ENCODE measurements at places on chromosomes 7 and 10.
A peak's percentile ranks its signal among the peaks of the same experiment; 100 is the strongest.

DNA sequence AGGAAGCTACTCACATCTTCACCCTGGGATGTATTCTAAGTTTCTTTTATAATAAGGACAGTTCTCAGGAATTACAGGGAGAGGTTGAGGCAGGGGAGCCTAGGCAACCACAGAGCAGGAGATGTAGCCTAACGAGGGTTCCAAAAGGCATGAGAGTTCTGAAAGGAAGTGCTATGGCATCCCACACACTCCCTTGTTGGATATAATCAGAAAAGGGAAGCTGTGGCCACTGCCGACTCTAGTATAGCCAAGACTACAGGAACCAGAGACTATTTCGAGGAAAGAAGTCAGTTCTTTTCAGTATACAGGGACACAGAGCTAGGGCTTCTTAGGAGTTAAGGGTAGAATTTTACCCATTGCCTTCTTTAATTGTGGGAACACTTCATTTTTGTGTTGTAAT, 11.0 kb downstream of the PRR15 start:
- no peaks in the 10 kb centered on the region for H3K4me1 ChIP-seq
- no peak for DNase-seq

GRCh38 chr7:36736899-36737211, 12.6 kb upstream of the AOAH start:
- no peak overlapping the region for H3K4me3 ChIP-seq
- no peaks in the 10 kb centered on the region for H3K36me3 ChIP-seq
- no peak overlapping the region for H3K27ac ChIP-seq
- H3K27me3 ChIP-seq = 0 out of 2 replicates have a peak, but pooled peaks cover 3% of the 10 kb centered on the region
- peak; percentile 47 for DNase-seq

- H3K36me3 ChIP-seq = no peaks in the 10 kb centered on the region
- H3K4me3 ChIP-seq = no peak overlapping the region
- no peaks in the 10 kb centered on the region for H3K4me1 ChIP-seq
- no peak for DNase-seq
- no peak overlapping the region for H3K27ac ChIP-seq
These were observed 81.4 kb upstream of the EMX2 start for GRCh38 chr10:117460846-117461765.

DNA sequence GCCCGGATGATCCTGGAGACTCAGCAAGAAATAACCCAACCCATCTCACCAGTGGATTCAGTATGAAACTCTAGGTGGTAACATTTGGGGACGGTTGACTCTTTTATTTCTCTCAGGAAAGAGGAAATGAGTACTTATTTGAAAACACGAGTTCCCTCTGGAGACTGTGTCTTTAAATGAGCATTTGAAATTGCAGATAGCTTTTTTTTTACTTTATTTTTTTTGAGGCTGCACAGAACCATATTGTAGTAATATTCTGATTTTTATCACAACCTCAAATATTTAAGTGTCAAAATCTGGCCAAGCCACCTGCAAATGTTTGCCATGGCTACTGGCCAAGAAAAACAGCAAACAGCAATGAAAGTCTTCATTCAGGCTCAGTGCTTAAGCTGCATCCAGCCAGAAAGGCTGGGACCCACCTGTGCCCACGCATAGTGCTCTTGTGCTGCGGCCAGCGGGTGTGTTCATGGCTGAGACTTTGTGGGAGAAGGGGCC, 160.8 kb downstream of the CREB5 start:
- H3K4me1 ChIP-seq = peaks cover 87% of the 10 kb centered on the region
- peaks cover 14% of the 10 kb centered on the region for H3K36me3 ChIP-seq
- H3K27ac ChIP-seq = peak overlapping the region; percentile 97
- H3K4me3 ChIP-seq = peak overlapping the region; percentile 78
- peak; percentile 86 for DNase-seq
- H3K27me3 ChIP-seq = no peaks in the 10 kb centered on the region

- peaks cover 12% of the 10 kb centered on the region for H3K36me3 ChIP-seq
- H3K27me3 ChIP-seq = no peaks in the 10 kb centered on the region
- peak; percentile 90 for DNase-seq
- peak overlapping the region; percentile 91 for H3K4me3 ChIP-seq
- H3K27ac ChIP-seq = peak overlapping the region; percentile 98
These were observed 378 bp downstream of the PIK3AP1 start for GRCh38 chr10:96719850-96720421.

DNA sequence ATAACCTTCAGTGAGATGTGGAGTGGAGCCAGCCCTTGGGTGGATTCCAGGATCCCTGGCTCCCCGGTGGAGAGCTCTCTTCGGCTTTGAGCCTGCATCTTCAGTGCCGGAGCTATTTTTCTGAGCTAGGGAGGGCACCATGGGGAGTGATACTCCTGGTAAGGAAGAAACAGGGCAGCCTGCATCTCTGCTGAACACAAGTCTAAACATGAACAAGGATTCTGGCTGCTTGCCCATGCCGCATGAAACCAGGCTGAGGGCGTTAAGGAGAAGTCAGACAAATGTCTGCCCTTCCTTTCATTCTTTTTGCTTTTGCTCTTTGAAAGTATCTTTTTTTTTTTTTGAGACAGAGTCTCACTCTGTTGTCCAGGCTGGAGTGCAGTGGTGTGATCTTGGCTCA, 60.4 kb downstream of the EVX1 start:
- no peaks in the 10 kb centered on the region for H3K4me1 ChIP-seq
- no peak overlapping the region for H3K4me3 ChIP-seq
- H3K27ac ChIP-seq = no peak overlapping the region
- H3K27me3 ChIP-seq = no peaks in the 10 kb centered on the region
- H3K36me3 ChIP-seq = no peaks in the 10 kb centered on the region

Measured in Karpas-422 (cell line).